CD4-positive, CD25-positive, alpha-beta regulatory T cell (primary cell): ENCODE measurements at places on chromosomes 11 and 22.

DNA sequence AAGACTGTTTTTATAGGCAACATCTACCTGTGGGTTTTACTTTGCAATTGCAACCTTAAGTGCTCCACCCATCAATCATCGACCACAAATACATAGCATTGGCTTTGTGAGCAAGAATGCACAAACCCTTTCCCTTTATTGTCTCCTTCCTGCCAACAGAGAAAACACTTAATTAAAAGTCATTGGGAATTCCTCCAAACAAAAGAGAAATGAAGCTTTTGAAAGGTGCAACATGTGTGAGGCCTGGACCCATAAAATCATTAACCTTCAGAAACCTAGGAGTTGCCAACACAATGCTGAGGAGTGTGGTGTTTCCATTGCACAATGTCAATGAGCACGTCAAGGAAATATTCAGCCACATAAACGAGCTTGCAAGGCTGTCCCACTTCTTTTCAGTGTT, 223.2 kb downstream of the BLID start:
- no peak for DNase-seq

- no peak for DNase-seq
Observed at GRCh38 chr11:13169709-13170108, 107.9 kb upstream of the BMAL1 start.

GRCh38 chr11:27357250-27357649, 5.8 kb downstream of the CCDC34 start:
- no peak for DNase-seq

GRCh38 chr22:49134076-49134475, 693.6 kb downstream of the BRD1 start:
- no peak for DNase-seq

DNA sequence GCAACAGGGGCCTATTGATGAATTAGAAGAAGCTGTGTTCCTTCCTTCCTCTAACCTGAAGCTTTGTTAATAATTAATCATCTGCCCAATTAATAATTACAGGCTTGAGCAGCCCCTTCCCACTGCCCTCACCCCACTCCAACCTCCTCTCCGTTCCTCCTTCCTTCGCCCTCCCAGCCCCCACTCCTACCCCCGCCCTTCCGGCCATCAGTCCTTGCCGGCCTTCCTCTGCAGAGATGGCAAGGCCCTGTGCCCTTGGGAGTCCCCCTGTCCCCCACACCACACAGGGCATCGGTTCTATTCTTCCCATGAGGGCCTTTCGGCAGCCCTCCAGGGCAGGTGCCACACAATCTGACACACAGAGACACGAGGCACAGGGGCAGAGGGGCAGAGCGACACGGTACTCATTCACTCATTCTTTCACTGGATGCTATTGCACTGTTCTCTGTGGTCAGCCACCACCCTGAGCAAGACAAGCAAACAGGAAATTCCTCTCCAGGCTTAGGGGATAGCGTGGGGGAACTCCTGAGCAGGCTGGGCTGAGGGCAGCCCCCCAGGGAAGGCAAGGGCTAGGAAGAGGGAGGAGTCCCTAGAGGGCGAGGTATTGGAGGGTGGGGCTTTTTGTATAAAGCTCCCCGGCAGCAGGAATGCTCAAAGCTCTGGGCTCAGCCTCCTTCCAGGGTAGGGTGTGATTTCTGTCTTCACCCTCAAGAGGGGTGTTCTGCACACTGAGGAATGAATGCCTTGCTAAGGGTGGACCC, 14.7 kb downstream of the MGAT3 start:
- DNase-seq: peak; percentile 30

DNA sequence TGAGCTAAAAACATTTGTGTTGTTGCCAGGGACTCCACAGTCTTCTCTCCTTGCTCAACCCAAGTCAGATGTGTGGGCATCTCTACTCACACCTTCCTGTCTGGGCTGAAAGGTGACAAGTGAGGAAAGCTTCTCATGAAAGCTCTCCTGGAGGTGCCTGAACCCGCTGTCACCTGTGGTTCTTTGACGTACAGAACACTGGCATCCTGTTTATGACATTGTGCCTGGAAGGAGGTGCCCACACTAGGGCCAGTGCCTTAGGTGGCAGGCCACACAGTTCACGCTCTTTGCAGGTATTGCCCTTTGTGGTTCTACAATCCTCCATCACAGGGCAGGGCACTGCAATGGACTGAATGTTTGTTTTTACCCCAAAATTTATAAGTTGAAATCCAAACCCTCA, 108.5 kb downstream of the CD44 start:
- peak; percentile 78 for DNase-seq

- no peak for DNase-seq
Observed at GRCh38 chr22:49589811-49590210, 237.9 kb downstream of the BRD1 start.

GRCh38 chr11:66685276-66686099, 7.8 kb upstream of the RBM4B start:
- DNase-seq: no peak

DNA sequence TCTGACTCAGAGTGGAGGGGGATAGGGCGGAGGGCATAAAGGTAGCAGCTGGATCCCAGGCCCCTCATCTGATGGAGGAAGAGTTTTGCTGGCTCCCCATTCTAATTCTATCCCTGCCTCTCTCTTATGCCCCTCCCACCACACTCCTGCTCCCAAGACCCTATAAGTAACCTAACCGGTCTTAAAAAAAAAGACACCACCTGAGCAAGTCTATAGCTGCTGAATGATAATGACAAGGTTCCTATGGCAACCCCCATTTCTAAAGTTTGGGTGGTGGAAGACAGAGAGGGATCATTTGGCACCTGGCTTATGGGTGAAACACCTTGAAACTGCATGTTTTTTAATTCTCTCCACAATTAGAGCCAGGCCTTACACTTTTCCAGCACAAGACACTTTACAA, 69.6 kb downstream of the LARGE1 start:
- DNase-seq: no peak

DNA sequence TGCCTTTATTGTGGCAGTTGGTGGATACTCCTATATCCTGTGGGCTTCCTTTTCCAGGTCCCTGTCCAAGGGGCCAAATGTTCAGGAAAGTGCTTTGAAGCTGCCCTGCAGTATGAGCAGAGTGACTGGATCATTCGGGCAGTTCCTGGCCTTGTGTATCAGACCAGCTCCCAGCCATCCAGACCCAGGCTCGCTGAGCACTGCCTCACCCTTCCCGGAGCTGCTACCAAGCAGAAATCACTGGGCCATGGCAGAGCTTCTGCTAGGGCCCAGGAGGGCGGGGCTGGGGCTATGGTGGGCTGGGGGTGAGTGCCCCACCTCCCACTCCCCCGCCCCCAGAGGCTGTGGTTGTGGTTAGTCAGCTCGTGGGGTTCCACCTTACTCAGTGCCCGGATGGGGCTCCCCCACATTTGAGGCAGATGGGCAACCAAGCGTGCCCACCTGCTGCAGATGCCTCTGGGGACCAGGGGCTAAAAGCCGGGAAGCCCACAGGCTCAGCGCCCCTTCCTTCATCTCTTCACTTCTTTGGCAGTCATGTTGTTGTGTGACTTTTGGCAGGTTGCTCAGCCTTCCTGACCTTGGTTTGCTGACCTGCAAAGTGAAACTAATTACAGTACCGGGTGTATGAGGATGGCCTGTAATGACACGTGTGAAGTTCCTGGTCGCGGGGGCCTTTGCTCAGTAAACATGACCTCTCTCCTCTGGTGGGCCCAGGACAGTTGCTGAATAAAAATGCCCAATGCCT, 2.1 kb upstream of the LRRC32 start:
- peak; percentile 50 for DNase-seq
